Heart left ventricle (tissue), 16 donors: ENCODE measurements at places on chromosomes 3 and 15.

DNA sequence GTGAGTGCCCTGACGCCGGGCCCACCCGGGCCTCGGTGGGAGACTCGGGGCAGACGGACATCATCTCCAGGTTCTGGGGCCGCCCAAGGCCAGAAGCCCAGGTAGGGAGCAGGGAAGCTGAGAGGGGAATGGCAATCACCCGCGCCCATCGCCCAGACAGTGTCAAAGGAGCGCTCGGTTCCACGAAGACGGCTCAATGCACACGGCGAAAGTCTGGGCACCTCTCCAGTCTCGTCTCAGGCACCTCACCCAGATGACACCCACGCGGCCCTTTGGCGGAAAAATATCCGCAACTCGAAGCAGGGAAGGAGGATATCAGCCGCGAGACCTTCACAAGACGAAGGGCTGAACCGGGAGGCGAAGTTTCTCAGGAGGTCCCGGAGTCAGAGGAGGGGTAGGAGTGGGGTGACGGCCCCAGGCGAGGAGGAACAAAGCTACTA is 916 bp downstream of the IL17RD start:
- DNase-seq: peak; percentile 68

GRCh38 chr3:151230646-151231045 is 27.6 kb upstream of the GPR171 start:
- no peak for DNase-seq

GRCh38 chr3:194879991-194880939 is 194.6 kb downstream of the FAM43A start:
- peak; percentile 82 for DNase-seq

- DNase-seq: no peak
Observed at GRCh38 chr3:13569641-13570390, 20.9 kb downstream of the FBLN2 start.

- no peak for DNase-seq
Observed at GRCh38 chr15:60372756-60373155, 25.0 kb downstream of the ANXA2 start.

- no peak for DNase-seq
Observed at GRCh38 chr3:188720636-188721035, 451.1 kb upstream of the TPRG1 start.

GRCh38 chr3:136343446-136343845 is 93.3 kb downstream of the PCCB start:
- no peak for DNase-seq

DNA sequence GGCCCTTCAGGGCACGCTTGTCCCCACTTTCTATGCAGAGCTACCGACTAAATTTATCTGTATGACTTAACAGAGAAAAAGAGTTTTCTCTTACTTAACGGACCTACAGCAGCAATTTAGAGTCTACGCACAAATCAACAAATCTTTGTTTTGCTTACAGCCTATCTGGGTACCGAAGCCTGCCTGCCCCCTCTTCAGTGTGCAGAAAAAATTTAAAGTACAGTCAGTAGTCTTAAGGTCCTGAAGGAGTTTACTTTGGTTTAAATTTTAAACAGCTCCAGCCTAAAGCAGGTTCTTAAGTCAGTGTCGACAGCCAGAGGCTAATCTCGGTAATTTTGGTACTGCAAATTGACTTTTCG is 570 bp downstream of the SACM1L start:
- no peak for DNase-seq

- DNase-seq: no peak
Observed at GRCh38 chr3:45670436-45670835, 18.8 kb upstream of the SACM1L start.
